ENCODE measurements at places on chromosomes 11 and 22.

GRCh38 chr22:22558972-22559603, at the start of gene PRAME:
Gene PRAME, minus strand, starts transcription at chr22:22559265. Its CDS starts 2,433 bp downstream, at chr22:22556832.
- DNase-seq = peak; percentile 27

DNA sequence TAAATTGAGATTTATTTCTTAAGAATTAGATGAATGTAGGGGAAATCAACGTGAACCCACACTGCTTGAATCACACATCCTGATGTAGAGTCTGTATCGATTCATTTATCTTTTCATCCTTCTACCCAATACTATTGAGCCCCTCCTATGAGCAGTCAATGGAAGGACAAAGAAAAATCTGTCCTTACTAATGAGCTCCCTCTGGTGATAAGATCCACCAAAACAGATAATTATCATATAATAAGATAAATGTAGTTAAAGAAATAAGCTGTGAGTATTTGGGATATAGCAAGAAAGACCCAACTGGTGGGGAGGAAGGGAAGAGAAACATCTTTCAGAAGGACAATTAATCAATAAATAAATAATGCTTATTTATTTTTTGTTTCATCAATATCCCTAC, 385.1 kb upstream of the CCDC90B start:
- no peak for DNase-seq

GRCh38 chr11:114059984-114060391, 477 bp downstream of the ZBTB16 start:
- peak; percentile 24 for DNase-seq

GRCh38 chr11:116852261-116853031, 15.0 kb upstream of the APOA1 start:
- no peak for DNase-seq

DNA sequence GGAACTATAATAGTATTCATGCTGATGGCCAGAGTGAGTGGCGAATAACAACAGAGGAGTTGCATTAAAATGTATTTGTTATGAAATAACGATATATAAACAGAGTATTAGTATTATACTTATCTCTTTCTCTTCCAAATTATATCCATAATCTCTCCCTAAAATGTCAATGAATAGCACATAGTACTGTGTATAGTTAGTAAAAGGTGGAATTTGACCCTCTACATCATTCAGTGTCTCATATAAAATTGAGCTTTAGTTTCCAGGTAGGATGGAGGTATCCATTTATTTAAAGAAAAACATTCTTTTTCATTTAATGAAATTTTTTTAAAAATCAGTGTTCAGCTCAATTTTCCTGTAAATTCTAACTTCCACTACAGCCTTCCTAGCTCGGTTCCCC, 34.4 kb upstream of the TECTA start:
- DNase-seq = no peak

DNA sequence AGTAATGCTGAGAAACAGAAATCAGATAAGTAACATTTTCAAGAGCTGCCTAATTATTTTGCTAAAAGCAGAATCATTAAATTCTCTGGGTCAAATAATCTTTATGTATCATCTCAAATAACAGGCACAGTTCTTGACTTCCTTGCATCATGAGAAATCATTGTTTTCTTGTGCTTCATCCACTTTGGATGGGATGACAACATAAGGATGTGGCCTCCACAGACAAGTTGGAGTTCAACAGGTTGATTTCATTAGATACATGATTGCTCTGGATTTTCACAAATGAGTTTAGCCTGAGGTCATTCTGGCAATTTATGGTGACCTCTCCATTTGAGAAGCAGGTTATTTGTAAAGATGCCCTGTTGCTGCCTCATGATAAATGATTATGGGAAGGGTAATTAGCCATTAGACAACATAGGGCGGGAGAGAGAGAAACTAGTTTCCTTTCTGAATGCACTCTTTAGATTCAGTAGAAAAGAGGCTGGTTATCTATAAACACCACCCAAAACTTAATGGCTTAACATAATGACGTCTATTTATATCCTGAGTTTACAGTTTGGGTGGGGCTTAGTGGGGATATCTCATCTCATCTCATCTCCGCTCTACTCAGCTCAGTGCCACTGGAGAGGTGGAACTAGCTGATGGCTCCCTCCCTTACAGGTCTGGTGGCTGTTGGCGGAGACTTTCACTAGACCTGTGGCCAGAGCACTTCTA, 35.0 kb upstream of the ADORA2A start:
- DNase-seq = no peak

GRCh38 chr11:15123849-15124248, 9.1 kb downstream of the INSC start:
- no peak for DNase-seq

DNA sequence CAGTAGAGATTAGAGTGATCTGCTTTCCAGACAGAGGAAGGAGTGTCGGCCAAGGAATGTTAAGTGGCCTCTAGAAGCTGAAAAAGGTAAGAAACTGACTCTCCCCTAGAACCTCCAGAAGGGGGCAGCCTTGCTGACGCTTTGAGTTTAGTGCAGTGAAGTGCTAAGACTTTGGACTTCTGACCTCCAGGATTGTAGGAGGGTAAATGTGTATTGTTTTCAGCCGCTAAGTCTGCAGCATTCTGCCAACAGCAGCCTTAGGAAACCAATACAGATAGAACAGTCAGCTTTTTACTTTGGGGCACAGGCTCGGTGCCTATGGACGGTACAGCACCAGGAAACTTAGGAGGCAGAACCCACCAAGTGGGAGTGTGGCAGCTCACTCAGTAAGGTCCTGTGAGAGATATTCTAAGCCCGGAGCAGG, 3.6 kb upstream of the TBC1D22A start:
- no peak for DNase-seq

GRCh38 chr11:64771861-64772260, 6.5 kb downstream of the SF1 start:
- no peak for DNase-seq

DNA sequence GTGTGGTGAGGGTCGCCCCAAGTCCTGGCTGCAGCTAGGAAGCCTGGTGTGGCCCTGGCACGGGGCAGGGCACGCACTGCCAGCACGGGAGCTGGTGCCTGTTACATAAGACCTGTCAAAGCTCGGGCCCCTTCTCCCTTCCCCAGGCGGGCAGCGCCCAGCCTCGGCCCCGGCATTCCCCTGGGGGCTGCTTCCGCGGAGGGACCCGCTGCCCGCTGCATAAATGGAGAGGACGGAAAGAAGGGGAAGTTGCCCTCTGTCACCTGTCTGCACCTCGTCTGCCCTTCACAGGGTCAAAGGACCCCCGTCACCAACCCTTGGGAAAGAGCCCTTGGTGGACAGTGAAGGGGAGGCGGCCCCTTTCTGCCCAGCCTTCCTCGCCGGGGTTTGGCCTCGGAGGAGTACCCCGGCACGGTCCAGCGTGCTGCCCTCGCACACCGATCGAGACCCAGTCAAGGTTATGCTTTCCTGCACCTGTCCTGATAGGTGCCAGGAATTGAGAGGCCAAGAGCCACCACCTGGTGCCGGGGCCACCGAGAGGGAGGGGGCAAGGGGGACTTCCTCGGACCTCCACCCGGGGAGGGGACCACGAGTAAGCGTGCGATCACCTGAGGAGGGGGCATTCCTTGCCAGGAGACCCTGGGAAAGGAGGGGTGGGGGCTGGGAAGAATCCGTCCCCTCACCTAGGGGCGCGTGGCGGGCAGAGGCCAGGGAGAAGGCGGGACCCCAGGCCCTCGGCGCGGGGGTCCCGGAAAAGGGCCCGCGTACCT, 16.8 kb upstream of the MFRP start:
- no peak for DNase-seq

GRCh38 chr22:39241794-39242594, 2.8 kb downstream of the PDGFB start:
- DNase-seq = peak; percentile 73

DNA sequence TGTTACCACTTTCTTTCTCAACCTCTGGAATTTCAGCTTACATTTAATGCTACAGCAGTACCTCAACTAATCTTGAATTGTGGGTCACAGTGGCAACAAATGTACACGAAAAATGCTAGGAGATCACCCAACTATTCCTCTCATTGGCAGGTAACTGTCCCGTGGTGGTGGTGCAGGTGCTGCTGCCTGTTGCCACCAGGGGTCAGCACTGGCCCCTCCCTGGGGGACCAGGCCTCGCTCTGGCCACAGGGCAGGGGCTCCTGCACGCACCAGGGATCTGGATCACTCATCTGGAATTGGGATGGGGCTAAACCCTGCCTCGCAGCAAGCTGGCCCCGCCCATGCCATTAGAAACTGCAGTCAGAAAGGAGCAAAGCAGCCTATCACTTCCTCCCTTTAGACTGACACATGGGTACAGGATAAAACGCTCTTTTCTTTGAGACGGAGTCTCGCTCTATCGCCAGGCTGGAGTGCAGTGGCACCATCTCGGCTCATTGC, 6.9 kb upstream of the POLDIP3 start:
- peak; percentile 22 for DNase-seq

GRCh38 chr22:42942351-42942750, 72.6 kb downstream of the PACSIN2 start:
- no peak for DNase-seq

GRCh38 chr22:37985050-37985585, 763 bp upstream of the SOX10 start:
- DNase-seq = no peak

- no peak for DNase-seq
These were observed 57.4 kb upstream of the ARHGAP42 start for GRCh38 chr11:100629671-100630070.

DNA sequence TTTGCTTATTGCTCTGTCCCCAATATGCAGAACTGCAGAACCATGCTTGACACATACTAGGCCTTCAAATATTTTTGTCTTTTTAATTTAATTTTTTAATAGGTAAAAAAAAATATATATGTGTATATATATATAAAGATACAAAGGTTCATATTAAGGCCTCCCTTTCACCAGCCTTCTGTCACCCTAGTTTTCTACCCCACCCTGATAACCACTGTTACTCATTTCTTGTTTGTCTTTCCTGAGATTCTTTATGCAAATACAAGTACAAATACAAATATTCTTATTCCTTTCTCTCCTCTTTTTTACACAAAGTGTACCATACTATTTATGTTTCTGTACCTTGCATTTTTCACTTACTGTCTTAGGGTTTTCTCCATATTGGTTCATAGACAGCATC, 43.0 kb downstream of the UVRAG start:
- no peak for DNase-seq

- no peak for DNase-seq
These were observed 167.6 kb downstream of the NXPE2 start for GRCh38 chr11:114845766-114846415.

DNA sequence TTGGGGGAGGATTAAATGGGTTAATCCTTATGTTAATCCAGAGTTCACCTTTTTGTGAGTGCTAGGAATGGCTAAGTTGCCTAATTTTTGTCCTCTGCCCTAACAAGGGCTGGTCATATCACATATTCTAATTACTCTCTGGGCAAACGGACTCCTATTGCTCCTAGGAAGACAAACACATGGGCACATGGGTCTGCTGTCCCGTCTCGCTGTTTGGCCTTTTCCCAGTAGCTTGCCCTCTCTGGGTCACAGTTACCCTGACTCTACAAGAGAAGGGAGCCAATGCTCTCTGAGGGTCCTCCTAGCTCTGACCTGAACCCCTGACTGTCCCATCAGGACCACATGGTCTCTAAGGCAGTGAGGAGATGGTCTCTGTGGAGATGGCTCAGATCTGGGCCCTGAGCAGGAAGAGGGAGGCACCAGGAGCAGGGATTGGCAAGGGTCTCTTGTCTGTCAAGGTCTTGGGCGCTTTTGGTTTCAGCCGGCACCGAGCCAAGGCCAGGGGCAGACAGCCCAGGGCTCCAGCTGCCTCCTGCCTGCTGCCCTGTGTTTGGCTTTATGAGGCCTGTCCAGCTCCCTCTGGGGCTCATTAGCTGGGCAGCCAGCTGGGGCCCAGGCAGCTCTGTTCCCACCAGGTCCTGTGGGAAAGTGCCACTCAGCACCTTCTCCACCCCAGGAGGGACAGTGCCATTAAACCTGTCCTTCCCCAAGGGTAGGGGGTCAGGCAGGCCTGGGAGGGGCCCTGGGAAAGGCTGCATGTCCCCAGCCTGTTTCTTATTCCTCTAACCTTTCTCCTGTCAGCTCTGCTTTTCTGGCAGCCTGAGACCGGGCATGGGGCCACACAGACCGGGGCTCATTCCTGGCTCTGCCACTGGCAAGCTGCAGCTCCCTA, 559.9 kb downstream of the MN1 start:
- no peak for DNase-seq

GRCh38 chr22:49633010-49633324, 194.7 kb downstream of the BRD1 start:
- no peak for DNase-seq

GRCh38 chr22:44575381-44576268, 77.6 kb upstream of the RTL6 start:
- DNase-seq = no peak

- DNase-seq = no peak
These were observed 58.0 kb upstream of the CD82 start for GRCh38 chr11:44507491-44507890.

DNA sequence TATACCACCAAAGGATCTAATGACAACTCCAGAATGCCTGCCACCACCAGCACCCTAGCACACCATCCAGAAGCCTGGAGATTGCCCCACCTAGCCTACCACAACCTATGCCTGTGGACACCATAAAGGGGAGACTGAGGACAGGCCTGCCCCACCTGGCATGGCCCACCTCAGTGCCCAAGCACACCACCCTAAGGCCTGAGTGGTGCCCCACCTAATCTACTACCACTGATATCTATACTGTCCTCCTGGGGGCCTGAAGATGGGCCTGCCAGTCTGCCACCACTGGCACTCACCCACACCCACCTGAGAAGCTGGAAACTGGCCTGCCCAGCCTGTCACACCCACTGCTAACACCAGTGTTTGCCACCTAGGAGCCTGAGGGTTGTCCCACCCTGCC, 31.8 kb downstream of the SAA4 start:
- no peak for DNase-seq

DNA sequence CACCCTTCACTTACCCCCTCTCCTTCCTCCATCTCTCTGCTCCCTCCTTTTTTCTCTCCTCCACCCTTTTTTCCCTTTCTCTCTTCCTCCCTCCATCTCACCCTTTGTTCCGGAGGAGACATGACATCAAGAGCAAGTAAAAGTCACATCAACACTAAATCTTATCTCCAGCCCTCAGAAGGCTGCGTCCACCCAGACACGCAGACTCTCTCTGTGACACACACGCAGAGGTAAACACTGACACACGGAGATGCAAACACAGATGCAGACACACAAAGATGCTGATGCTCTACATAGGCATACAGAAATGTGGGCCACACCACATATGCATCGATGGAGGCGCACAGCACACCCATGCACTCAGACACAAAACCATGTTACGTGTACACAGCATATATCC, 27.0 kb downstream of the NRXN2 start:
- DNase-seq = no peak

DNA sequence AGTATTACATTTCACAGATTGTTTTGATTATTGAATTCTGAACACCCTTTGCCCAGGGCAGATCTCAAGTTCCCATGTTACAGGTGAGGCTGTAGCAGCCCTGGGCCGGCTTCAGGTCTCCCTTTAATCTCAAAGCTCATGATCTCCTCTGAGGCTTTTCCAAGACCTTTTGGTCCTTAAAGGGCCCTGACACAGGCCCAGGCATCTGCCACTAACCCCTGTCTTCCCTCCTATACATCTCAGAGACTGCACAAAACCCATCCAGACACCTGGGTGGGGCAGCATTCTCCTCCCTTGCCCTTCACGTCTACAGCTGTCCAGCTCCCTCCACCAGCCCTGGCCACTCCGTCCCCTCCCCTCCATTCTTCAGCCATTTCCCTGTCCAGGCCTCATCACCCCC, 37.8 kb downstream of the PDE2A start:
- no peak for DNase-seq

All from stimulated activated CD8-positive, alpha-beta memory T cell treated with anti-CD3 and anti-CD28 coated beads, Interleukin-7, amount 100 ng/mL, for 4 hours (primary cell).